ENCODE measurements at places on chromosomes 1 and 21. TPM values are rescaled to one million over a fixed set of nuclear protein-coding genes. Genes with fewer than 3 reads are reported as not detected.

Gene ACTL8
- not detected for total RNA-seq

Gene PRRX1
- 44.8 TPM for total RNA-seq

Gene IL24
- total RNA-seq: not detected

Gene CHI3L1
- 0.27 TPM for total RNA-seq

Gene CLIC4
- 346 TPM for total RNA-seq

Gene TMEM240
- 4.5 TPM for total RNA-seq
